ENCODE measurements at places on chromosomes 1 and 21.

GRCh38 chr1:152870831-152871730 lies 7.0 kb upstream of the SMCP start:
- peak; percentile 33 for DNase-seq

- DNase-seq: no peak
These were observed 95.9 kb upstream of the SGIP1 start for GRCh38 chr1:66438062-66438461.

DNA sequence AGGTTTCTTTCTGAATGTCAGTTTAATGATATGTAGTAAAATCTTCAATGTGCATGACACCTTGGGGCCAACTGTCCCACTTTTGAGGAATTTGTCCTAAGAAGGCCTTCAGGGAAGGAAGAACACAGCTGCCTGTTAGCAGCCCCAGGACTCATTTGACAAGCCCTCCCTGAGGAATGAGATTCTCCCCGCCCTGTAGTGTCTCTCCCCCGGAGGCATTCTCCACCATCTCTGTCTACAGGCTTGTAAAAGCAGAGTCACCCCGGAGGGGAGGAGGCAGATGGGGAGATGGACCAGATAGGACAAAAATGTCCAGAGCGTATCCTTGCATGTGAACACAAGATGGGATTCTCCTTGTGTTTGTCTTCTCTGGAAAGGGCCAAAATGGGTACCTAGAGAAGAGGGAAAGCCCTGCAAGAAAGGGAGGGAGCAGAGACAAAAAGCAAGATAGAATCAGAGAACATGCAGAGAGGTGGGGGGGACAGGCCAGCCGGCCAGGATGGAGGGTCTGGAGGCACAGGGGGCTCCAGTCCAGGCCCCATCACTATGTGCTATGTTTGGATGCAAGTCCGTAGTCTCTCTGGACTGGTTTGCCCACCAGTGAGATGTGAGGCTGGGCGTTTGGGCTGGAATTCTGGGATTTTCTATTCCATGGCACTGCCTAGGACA lies 12.0 kb upstream of the WNT3A start:
- no peak for DNase-seq

- peak; percentile 69 for DNase-seq
These were observed 15.5 kb downstream of the MEAF6 start for GRCh38 chr1:37498872-37499617.

Measured in astrocyte of the spinal cord (primary cell).